Right renal cortex interstitium (tissue), 3 donors: ENCODE measurements at places on chromosomes 3 and 15. TPM values are rescaled to one million over a fixed set of nuclear protein-coding genes. Genes with fewer than 3 reads are reported as not detected.

LDHAL6B gene
- 0.10 TPM for polyA plus RNA-seq

ATR gene
- polyA plus RNA-seq: 29.1 TPM

- DNase-seq: no peak
Observed at GRCh38 chr15:39369768-39370167, 211.1 kb upstream of the THBS1 start.

- DNase-seq: no peak
Observed at GRCh38 chr3:47856669-47857068, 53.7 kb downstream of the DHX30 start.

GRCh38 chr15:93899817-93900216 lies 331.5 kb upstream of the MCTP2 start:
- no peak for DNase-seq

- no peak for DNase-seq
Observed at GRCh38 chr3:146638718-146639117, 33.6 kb upstream of the PLSCR5 start.

- DNase-seq: no peak
Observed at GRCh38 chr15:70514251-70514650, 249.1 kb downstream of the UACA start.

GRCh38 chr3:61699622-61700021 lies 138.3 kb downstream of the PTPRG start:
- DNase-seq: no peak
